ENCODE measurements at places on chromosomes 5 and 9.

GRCh38 chr5:15502208-15502607 is 2.2 kb downstream of the FBXL7 start:
- no peak for DNase-seq

DNA sequence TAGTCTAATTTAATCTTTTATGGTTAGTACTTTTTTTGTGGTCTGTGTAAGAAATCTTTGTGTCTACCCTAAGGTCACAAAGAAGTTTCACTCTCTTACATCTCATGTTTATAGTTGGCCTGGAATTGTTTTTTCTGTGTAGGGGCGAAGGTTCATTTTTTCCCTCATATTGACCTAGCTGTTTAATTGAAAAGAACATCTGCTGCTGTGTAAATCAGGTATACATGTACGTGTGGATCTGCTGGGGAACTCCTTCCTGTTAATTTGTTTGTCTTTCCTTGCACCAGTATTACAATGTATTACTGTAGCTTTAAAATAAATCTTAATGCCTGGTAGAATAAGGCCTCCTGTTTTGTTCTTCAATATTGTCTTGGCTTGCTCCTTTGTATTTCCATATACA is 37.8 kb downstream of the EXOSC2 start:
- no peak for DNase-seq

GRCh38 chr5:58114324-58114723 is 345.6 kb downstream of the PLK2 start:
- DNase-seq, result no peak

GRCh38 chr9:21983561-21983935 is 10.6 kb downstream of the CDKN2A start:
- DNase-seq, result no peak

- no peak for DNase-seq
Measured at GRCh38 chr9:37949576-37949975, 45.6 kb upstream of the SLC25A51 start.

- DNase-seq, result peak; percentile 21
Measured at GRCh38 chr5:151825445-151825844, 53.7 kb downstream of the G3BP1 start.

- DNase-seq, result no peak
Measured at GRCh38 chr9:2340046-2340760, 281.4 kb upstream of the VLDLR start.

Measured in T-helper 9 cell (primary cell).